ENCODE measurements at places on chromosomes 2 and 18. TPM values are rescaled to one million over a fixed set of nuclear protein-coding genes. Genes with fewer than 3 reads are reported as not detected.

Gene SP5
- 2.3 TPM for total RNA-seq

Gene HOXD12
- not detected for total RNA-seq

Gene ONECUT2
- total RNA-seq = 0.87 TPM

Gene SCYGR4
- not detected for total RNA-seq

- DNase-seq = no peak
Observed at GRCh38 chr2:168207851-168208250, 39.5 kb downstream of the STK39 start.

DNA sequence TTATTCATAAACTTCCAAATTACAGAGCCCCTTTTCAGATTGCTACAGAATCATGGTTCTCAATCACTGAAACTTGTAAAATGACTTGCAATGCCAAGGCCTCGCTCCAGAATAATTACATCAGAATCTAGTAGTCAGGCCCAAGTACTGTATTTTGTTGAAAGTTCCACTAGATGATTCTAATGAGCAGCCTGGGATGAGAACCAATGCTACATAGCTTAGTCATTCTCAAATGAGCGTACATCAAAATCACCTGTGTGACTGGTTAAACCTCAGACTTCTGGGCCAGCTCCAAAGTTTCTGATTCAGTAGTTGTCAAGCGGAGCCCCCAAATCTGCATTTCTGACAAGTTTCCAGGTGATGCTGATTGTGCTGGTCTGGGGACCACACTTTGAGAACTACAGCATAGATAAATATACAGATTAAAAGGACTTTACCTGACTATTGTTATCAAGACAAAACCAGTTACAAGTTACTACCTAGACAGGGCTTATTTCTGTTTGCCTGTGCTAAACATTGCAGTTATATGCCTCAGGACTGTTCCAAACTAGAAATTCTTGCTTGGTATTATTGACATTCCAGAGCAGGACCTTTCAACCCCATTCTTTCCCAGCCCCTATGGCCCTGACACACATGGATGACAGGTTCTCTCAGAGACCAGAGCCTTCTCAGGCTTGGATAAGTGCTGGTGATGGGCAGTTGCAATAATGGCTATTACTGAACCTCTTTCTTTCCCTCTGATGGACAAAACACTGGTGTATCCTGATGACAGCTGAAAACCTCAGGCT, 83.1 kb downstream of the UPP2 start:
- no peak for DNase-seq

GRCh38 chr2:126507425-126507911, 148.5 kb upstream of the GYPC start:
- DNase-seq = no peak

DNA sequence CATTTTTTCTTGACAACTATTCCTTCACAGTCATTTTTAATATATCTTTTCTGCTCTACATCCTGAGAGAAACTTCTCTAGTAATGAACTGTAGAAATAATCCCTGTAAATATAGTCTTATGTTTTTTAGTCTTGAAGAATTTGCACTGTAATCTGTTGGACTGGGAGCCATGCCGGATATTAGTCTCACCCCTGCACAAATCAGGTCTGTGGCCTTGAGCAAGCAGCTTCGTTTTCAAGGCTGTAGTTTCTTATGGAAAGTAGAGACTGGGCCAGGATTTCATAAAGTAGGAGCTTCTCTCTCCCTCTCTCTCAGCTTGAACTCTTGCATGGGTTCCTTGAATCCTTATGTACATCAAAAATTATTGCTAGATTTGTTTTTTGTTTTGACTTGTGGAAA, 8.7 kb downstream of the FARP2 start:
- no peak for DNase-seq

DNA sequence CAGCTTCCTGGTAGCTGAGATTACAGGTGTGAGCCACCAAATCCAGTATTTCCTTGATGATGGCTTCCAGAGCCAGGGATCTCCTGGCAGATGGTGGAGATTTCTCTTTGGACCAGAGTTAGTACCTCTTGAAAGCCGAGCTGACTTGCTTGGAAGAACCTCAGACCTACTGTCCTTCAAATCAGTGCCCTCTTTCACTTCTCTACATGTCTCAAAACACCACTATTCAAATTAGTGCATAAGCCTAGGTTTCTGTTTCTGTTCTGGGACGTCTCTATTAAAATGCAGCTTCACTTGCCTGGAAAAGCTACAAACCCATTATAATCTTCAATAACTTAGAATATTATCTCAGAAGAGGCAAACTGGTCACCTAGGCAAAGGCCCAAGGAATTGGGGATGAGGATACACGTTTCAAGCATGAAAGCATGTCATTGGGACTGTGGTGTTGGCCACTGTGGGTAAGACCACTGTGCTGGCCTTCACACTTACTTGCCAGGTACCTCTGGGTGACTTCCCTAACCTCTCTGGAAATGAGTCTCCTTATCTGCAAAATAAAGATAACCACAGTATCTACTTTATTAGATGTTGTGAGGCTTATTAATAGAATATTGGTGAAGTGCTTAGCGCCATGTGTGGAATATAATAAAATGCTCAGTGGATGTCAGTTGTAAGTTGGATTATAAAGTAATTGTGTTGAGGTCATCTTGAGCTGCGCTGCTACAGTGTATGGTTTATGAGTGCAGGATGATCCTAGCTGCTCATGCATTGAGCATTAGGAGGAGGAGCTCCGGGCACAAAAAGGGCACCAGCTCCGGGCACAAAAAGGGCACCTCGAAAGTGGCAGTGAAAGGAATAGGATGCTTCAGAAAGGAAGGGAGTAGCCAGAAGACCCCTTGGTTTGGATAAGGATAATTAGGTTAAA, 84.5 kb downstream of the DOCK10 start:
- no peak for DNase-seq

Measured in mucosa of descending colon (tissue), 3 donors.